GM12865 (cell line): ENCODE measurements at places on chromosomes 5 and 9.

- no peak for DNase-seq
Measured at GRCh38 chr5:143068712-143069111, 298.5 kb downstream of the ARHGAP26 start.

- no peak for DNase-seq
Measured at GRCh38 chr5:38724301-38725030, 121.3 kb upstream of the OSMR start.

- no peak for DNase-seq
Measured at GRCh38 chr9:37677435-37677834, 26.7 kb downstream of the FRMPD1 start.

GRCh38 chr5:58551492-58551891 lies 31.4 kb upstream of the RAB3C start:
- DNase-seq: no peak

DNA sequence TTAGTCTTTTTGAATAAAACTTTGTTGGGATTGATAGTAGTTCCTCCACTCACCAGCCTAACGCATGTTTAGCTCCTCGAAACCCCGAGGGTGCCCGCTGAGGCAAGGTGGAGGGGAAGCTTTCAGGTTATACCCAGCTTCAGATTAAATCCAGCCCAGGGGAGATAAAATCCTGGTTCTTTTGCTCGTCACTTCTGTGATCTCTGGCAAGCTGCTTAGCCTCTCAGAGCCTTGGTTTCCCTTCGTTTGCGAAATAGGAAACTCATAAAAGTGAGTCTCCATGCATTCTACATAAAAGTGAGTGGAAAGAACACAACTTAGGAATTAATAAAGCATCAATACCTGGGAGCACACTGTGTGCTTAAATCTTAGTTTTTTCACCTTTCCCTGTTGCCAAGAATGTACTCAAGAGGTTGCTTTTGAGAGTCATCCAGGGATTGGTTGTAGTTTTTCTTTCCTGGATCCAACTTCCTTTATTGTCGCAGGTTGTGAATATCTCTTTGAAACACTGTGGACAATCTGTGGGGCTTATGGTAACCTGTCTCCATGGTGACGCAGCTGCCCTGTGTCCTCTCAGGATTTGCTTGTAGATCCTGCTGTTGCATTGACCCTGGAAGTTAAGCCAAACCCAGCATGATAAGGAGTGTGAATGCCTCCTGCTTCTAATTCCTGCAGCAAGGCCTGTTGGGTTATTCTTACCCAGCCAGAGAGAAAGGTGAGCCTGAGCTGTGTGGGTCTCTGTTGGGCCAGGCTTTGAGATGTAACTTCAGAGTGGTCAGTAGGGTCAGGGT lies 2.0 kb downstream of the GALNT12 start:
- no peak for DNase-seq

DNA sequence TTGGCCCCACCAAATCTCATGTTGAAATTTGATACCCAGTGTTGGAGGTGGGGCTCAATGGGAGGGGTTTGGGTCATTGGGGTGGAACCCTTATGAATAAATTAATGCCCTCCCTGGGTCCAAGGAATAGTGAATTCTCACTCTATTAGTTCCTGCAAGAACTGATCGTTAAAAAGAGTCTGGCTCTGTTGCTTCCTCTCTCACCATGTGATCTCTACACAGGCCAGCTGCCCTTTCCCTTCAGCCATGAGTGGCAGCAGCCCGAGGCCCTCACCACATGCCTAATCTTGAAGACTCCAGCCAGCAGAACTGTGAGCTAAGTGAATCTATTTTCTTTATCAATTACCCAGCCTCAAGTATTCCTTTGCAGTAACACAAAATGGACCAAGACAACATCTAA lies 106.0 kb downstream of the CAAP1 start:
- DNase-seq: no peak
